GM04503 (cell line): ENCODE measurements at places on chromosomes 13 and 19.

DNA sequence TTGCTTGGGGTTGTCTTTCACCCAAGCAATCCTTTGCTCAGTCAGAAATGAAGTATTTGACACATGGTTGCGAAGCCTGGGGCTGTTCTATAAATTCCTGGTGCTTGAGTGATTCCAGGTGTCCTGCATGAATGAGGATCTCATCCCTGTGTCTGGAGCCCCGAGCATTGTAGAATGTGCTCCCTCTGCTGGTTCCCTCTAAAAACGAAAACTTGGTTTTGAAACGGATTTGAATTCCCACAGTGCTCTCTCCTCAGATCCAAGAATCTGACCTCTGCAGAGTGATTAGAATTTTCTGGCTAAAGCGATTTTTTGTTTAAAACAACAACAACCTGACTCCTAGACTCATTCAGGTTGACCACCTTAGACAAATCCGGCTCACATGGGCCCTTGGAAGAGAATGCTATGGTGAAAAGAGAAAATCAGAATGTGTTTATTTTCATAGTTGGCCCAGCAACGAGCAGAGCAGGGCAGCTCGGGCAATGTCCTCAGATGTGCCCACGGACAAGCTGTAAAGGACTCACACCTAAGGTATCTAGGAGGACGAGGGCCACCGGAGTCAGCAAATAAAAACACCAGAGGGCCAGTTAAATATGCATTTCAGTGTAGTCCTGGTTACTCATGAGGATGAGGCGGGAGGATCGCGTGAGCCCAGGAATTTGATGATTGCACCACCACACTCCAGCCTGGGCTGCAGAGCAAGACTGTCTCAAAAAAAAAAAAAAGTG, 8.7 kb upstream of the ATP12A start:
- DNase-seq, result peak; percentile 87

- no peak for DNase-seq
These were observed 10.5 kb upstream of the TINCR start for GRCh38 chr19:5578097-5578846.

DNA sequence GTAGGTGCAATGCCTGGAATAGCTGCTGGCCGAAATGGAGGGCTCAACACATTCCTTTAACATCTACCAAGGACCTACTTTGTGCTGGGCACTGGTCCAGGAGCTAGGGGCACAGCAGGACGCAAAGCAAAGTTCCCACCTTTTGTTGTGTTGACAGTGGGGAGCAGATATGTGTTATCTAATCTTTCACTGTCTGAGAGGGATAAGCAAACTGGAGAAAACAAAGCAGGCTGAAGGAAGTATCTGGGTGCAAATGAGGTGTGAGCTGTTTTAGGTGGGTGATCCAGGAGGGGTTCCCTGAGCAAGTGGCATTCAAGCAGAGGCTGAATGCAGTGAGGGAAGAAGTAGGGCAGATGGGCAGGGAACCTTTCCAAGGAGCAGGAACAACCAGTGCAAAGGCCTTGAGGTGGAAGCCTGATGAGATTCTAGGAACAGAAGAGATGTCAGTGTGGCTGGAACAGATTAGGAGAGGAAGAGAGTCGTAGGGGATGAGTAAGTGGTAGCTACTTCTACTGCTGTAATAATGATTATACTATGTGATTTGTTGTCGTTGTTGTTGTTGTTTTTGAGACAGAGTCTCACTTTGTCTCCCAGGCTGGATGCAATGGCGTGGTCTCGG, 2.2 kb upstream of the PLAUR start:
- DNase-seq, result no peak

DNA sequence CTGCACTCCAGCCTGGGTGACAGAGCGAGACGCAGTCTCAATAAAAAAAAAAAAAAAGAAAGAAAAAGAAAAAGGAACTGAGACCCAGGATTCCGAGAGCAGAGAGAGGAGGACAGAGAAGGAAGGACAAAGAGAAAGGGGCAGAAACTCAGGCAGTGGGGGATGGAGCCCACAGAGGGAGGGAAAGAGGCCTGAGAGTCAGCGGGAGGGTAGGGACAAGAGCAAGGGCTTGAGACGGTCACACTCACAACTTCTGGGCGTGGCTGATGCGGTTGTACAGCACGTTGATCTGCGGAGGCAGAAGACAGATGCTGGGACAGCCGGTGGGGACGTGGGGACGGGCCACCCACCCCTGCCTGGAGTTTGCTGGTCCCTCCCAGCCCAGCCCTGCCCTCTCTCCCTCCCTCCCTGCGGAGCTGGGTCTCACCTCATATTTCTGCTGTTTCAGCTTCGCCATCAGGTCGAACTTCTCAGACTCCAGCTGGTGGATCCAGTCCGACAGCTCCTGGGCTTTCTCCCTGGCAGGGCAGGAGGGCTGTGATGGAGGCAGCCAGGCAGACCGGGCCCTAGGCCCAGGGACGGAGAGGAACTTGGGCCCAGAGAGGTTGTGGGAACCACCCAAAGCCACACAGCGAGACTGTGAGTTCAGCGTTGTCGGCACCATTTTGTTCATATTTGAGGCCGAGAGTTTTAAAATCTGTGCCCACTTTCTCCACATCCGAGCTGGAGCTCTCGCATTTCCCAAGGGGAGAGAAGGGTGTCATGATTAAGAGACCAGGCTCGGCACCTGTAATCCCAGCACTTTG, 15.2 kb downstream of the TNNT1 start:
- no peak for DNase-seq

DNA sequence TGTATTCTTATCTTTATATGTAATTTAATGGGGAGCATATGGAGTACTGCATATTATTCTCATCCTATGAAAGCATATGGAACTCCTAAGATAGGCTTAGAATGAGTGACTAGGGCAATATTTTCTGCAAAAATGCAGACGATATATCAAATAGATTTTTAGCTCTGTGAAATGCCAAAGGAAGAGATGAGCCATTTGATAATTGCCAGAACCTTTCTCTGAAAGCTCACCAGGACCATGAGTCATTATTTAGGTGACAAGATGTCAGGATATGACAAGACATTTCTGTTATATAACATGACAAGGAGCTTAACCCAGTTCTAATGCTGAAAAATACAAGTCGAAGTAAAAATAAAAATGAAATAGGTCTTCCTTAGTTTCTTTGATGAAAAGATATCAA, 145.0 kb downstream of the SLITRK6 start:
- DNase-seq, result no peak

GRCh38 chr13:109968876-109969577, 182.6 kb upstream of the IRS2 start:
- no peak for DNase-seq

- no peak for DNase-seq
These were observed 2.3 kb downstream of the PPP1R15A start for GRCh38 chr19:48874303-48875135.

DNA sequence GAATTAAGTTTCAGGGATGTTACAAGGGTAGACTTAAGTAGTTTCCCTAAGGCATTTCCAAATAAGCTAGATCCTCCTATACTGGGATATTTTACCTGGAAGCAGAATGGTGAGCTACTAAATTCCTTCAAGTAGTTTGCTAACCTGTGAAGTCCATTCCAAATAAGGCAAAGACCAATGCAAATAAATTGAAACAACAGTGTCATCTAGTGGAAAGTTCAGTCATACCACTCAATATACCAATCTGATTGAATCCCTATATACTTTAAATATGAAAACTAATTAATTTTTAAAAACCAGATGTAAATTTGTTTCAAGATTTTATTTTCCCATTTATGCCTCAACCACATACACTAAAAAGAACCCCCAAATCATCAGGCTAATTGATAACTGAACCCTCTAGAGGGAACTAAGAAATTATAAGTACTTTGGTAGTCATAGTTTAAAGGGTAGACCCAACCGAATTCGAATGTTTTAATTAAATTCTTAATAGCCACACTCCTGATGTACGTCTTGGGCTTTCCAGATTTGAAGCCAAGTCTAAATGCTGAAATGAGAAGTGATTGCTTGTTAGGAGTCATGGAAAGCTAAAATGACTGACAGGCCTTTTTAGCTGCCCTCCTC, 223.7 kb downstream of the TBC1D4 start:
- DNase-seq, result peak; percentile 12

DNA sequence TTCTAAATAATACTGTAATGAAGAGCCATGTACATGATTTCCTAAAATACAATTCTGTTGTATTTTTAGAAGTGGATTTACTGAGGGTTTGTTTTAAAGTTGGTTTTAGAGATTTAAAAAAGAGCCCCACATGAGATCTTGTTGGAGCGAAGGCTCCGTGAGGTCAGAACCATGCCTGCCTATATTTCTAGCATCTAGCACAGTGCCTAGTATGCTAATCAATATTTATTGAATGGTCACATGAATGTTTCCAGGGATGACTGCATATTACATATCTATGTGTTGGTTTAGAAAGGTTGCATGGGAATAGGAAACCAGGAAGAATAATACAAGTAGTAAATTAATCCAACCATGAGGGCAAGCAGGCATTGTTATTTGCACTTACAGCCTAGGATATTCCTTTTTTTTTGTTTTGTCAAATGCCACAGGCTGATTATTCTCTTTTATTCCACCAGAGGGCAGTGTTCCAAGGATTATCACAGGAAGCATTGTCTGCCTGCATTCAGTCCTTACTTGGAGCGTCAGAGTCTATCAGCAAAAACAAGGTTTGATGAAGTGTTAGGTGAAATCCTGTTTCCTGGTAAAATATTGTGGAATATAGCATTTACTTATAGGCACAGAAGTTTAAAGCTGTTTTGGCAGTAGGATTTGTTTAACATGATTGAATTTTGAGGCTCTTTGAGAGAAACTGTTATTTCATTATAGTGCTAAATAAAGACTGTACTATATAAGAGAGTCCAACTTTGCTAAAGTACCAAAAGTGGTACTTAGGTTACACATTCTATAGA, 46.8 kb downstream of the COG3 start:
- peak; percentile 23 for DNase-seq

DNA sequence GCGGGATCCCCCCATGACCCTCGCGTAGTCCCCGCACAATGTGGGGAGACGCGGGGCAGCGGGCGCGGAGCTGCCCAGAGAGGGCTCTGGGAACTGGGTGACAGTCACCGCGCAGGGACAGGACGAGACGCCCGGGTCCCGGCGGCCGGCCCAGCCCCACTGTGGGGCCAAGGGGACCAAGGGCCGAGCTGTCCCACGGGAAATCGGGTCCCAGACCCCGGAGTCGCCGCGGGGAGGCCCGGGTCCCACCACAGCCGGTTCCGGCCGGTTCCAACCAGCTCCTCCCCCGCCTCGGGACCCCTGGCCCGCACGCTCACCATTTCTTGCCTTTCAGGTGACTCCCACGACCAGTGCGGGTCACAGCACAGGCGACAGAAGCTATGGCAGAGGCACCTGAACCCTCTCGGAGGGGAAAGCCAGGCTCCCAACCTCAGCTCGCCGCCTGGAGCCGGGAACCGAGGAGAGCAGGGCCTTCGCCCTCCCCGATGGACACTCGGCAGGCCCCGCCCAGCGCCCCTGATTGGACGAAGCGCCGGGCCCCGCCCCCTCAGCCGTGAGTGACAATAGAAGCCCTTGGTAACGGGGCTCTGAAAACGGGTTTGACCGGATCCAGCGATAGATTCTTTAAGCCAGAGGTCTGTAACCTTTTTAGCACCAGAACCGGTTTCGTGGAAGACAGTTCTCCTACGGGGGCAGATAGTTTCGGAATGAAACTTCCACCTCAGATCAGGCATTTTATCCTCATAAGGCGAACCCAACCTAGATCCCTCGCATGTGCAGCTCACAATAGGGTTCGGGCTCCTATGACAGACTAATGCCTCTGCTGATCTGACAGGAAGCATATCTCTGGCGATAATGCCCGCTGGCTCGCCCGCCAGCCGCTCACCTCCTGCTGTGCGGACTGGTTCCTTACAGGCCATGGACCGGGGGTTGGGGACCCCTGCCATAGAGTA, at the start of gene ZNF433:
Gene ZNF433, minus strand, starts transcription at position 460 of the 953 bp plus-strand sequence. Its CDS starts 140 bp downstream, at position 320.
- peak; percentile 42 for DNase-seq

DNA sequence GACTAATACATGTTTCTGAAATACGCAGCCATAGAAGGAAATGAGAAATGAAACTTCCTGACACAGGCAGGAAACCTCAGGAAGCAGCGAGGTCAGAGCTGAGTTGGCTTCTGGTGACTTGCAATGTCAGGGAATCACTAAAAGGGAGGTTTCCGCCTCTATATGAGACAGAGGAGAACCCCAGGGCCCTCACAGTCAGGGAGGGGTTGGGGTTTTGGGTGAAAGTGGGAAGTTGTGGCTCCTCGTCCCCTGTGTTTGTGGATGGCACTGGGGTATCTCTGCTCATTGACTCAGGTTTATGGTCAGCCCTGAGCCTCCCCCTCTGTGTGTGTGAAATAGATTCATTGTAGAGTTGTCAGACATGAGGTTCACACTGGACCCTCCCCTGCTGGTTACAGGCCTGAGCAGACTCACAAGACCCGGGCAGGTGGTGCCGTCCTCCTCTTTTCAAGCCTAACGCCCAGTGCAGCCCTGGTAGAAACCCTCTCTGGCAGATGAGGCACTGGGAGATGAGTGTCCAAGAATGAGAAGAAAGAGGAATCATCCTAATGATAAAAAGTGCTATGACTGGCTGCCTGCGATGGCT, 5.5 kb upstream of the LILRA6 start:
- no peak for DNase-seq

- no peak for DNase-seq
These were observed 24.2 kb downstream of the FXYD5 start for GRCh38 chr19:35178701-35179100.

DNA sequence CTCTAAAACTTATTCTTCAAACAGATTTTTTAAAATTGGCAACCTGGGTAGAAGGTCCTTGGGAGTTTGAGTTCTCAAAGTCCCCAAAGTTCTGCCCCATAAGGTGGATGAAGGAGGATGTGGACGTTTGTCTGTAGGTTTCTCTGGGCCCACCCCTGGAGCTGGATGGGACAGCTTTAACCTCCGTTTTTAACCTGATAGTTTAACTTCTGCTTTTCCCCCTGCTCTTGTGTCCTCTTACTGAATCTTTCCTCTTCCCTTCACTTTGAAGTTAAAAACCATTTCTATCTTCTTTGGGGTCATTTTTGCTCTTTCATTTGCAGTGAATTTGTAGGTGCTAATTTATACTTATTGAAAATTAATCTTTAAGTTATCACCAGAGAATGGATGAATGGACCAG, 79.1 kb downstream of the ESD start:
- no peak for DNase-seq

- no peak for DNase-seq
These were observed 918.8 kb upstream of the MIR17HG start for GRCh38 chr13:90428522-90429210.

- no peak for DNase-seq
These were observed 528.8 kb upstream of the PCDH20 start for GRCh38 chr13:61944329-61944929.

- DNase-seq, result no peak
These were observed 419.3 kb upstream of the KLHL1 start for GRCh38 chr13:70527599-70527998.

- DNase-seq, result no peak
These were observed 7.3 kb upstream of the RANBP3 start for GRCh38 chr19:5985098-5985783.

DNA sequence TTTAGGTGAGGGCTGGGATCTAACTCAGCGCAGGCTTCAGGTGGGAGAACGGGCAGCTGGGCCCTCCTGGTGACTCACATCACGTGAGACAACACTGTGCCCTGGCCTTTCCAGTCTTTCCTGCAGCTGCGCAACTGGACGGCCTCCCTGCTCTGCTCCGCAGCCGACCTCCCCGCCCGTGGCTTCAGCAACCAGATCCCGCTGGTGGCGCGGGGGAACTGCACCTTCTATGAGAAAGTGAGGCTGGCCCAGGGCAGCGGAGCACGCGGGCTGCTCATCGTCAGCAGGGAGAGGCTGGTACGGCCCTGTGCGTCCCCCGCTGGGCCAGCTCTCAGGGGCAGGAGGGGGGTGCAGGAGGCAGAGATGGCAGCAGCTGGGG, 8.8 kb downstream of the SPPL2B start:
- DNase-seq, result no peak
